Pulmonary artery endothelial cell (primary cell): ENCODE measurements at places on chromosomes 4 and X. TPM values are rescaled to one million over a fixed set of nuclear protein-coding genes. Genes with fewer than 3 reads are reported as not detected.

DNA sequence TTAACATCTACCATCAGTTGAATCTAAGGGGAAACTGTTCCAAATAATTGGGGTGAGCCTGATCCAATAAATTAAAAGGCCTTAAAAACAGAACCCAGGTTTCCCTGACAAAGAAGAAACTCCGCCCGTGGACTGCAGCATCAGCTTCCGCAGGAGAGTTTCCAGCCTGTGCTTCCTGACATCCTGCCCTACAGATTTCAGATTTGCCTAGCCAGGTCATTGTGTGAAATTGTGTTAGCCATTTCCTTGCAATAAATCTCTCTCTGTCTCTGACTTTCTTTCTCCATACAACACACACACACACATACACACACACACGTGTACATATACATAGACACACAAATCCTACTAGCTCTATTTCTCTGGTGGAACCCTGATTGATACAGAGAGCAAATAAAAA is 48.3 kb upstream of the LCORL start:
- DNase-seq = no peak

GRCh38 chr4:56612282-56612681 is 68.8 kb downstream of the HOPX start:
- DNase-seq = no peak

DNA sequence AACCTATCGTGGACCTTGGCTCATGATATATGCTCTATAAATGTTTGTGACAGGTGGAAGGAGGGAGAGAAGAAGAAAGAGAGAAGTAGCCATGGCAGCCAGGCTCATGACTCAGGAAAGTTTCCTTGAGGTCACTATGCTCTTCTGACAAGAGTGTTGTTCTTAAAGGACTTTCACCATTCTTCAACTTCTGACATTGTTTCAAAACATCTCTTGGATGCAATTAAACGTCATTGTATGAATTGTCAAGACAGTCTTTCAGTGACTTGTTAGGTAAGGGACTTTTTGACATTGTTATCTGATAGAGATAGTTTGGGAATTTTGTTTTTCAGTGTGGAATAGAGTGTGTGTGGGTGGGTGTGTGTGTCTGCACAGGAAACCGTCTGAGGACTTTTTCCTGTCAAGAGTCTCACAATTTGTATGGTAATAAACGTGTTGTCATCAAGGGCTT is 617.0 kb downstream of the MID1IP1 start:
- peak; percentile 29 for DNase-seq

The AFAP1 gene
- total RNA-seq = 55.4 and 84.8 TPM in 2 replicates
